ENCODE measurements at places on chromosomes 12 and 14.

DNA sequence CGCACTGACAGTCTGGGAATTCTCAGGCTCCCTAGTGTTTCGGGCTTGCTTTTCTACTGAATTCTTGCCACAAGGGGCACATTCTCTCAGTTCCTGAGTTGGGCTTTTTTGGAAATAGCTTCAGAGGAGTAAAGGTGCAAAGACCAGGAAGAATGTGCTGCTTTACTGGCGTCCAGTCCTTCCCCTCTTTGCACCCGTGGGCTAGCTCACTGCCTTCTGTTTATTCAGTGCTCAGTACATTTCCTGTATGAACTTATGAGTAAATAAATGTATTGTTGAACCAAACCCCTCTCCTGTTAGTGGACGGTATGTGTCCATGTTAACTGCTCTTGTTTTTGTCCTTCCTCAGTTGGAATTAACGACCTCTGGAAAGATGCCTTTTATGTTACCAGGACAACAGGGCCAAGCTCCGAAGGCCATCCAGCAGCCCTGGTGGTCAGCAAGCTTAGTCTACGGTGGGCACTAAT, 24.0 kb downstream of the GSG1 start:
- DNase-seq = no peak

GRCh38 chr14:60512973-60513571, 4.1 kb downstream of the SIX6 start:
- no peak for DNase-seq

DNA sequence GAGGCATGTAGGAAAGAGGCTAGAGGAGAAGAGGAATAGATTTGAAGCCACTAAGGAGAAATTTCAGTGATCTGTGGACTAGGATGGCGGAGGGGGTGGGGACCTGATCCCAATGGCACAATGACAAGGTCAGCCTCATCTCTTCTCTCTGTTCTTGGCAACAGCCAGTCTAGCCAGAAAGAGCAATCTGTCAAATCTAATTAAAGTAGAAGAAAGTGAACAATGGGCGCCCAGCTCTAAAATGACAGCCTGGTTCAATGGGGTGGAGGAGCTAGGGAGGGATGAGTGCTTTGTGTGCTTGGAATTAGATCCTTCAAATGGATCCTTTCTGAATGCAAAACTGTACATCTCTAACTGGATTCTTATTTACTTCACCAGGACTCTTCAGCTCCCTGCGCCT, 37.2 kb upstream of the TUBA1C start:
- no peak for DNase-seq

- no peak for DNase-seq
Measured at GRCh38 chr12:110007881-110008280, 8.7 kb downstream of the ANKRD13A start.

GRCh38 chr12:100741084-100741711, 53.4 kb upstream of the ANO4 start:
- DNase-seq = no peak
